Temporal lobe (tissue), 4 donors: ENCODE measurements at places on chromosomes 5 and 9. TPM values are rescaled to one million over a fixed set of nuclear protein-coding genes. Genes with fewer than 3 reads are reported as not detected.

IL7R gene
- total RNA-seq: 0.98 TPM

HK3 gene
- 0.49 TPM for total RNA-seq

GAS1 gene
- 26.8 TPM for total RNA-seq

ZNF454 gene
- 15.0 TPM for total RNA-seq

PIP5K1B gene
- 4.9 TPM for total RNA-seq
